ENCODE measurements at places on chromosomes 1 and 21.
A peak's percentile ranks its signal among the peaks of the same experiment; 100 is the strongest.

DNA sequence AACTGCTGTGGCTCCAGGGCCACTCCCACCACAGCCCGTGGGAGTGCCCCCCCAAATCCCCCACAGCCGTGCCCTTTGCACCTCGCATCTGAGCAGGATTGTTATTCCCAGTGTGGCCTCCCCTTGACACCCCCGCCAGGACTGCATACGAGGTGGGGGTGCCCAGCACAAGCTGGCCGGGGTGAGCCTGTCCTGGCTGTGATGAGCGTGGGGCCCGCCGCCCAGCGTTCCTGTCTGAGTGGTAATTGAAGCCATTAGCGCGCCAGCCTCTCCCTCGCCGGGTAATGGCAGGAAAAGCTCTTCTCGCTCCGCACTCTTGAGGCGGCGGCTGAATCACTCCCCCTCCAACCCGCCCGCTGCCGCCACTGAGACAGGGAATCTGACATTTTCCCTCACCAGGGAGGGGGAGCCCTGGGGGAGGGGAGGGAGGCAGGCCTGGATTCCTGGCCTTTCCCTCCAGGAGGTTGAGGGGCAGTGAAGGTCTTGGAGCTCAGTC, 27.7 kb downstream of the PTPRF start:
- no peak for DNase-seq

- DNase-seq = no peak
Observed at GRCh38 chr1:160167056-160167455, 15.7 kb downstream of the ATP1A4 start.

GRCh38 chr1:30896905-30897304, 11.7 kb downstream of the SDC3 start:
- no peak for DNase-seq

DNA sequence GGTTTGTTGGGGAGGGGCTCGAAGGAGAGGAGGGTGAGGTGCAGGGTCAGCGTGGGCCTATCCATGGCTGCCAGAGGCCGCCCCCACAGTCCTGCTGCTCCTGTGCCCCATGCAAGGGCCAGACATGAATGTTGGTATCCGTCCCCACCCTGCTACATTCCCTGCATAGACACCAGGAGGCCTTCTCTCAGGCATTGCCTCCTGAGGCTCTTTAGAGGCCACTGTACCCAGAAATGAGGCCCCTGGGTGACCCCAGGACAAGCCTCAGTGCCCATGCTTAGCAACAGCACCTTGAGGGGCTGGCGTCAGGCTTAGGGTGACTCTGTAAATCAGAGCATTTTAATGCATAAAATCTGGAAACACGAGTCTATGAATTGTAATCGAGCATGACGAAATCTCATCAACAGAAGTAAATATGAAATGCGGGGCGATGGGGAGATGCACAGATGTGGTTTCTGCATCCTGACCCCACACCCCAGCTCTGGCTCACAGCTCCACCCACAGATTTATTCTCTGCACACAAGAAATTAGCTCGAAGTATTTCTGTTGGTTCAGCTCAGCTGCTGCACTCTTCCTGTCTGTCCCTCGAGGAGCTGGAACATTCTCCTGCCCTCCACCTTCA, 124.0 kb upstream of the CSF3R start:
- DNase-seq = no peak

DNA sequence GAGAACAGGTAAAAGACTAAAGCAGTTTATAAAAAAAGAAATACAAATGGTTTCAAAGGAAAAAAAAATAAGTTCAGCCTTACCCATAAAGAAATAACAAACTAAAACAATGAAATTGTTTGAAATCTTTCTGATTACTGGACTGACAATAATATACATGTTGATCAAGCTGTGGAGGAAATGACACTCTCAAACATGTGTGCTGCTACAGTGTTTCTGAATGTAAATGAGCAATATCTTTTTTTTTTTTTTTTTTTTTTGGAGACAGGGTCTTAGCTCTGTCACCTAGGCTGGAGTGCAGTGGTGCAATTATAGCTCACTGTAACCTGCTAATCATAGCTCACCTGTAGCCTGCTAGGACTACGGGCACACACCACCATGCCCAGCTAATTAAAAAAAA, 6.5 kb downstream of the EPS15 start:
- DNase-seq = no peak

DNA sequence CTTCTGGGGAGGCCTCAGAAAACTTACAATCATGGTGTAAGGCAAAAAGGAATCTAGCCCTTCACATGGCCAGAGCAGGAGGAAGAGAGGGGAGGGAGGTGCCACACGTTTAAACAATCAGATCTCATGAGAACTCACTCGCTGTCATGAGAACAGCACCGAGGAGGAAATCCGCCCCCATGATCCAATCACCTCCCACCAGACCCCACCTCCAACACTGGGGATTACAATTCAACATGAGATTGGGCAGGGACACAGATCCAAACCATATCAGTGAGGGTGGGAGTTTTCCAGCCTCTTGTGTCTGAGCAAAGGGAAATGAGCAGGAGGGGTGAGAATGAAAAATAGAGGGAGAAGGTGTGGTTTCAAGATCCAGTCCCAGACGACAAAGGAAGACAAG, 482.1 kb upstream of the VAMP3 start:
- no peak for DNase-seq

DNA sequence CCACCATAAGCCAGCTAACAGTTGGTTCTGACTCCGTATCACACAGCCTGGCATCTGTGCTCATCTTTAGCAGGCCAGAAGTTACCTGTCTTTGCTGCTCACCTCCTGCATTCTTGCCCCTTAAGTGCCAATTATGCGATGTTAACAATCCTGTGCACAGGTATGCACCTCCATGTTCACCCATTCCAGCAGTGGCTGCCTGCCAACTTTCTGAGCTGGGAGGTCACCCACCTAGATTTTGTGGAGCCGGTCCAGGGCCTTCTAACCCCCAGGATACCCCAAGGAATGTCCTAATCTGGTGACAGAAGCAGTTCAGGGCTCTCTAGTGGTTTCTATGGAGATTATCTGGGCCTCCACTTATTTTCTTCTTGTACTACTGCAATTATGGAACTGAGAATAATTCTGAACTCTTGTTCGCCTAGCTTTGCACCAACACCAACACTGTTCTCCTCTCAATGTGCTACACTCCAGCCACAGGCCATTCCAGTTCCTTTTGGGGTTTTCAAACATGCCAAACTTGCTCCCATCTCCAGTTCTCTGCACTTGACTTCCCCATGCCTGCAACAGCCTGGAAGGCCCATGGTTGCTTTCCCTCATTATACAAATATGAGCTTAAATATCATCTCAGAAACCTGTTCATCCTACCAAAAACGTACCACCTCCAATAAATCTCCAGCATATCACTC, 9.0 kb downstream of the BCAR3 start:
- no peak for DNase-seq

DNA sequence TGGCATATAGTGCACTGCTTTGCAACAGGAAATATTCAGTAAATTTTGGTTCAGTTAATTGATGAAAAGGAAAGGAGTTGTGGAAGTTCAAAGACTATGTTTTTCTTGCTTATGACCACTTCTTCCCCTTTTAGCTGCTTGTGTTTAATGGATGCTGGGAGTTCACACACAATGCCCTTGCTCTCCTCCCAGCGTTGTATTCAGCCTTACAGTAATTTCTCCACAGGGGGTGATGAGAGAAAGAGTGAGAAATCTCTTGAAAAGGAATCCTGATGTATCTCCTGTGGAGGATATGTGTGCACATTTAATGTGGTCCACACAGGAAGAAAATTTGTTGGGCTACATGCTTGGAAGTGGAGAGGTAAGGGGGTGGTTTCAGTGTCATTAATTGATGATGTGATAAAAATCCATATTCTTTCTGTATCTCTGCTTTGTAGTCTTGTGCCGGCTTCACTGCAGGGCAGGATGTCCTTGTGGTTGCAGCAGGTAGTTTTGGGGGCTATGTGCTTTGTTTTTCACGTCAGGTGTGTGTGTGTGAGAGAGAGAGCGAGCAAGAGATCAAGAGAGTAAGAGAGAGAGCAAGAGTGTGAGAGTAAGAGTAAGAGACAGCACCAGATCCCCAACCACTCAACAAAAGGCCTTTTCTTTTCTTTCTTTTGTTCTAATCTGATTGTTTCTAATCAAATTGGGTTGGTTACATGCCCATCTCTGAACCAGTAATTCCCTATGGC, 204.4 kb downstream of the RWDD3 start:
- no peak for DNase-seq

GRCh38 chr1:186819126-186819525, 9.6 kb upstream of the PLA2G4A start:
- DNase-seq = no peak

DNA sequence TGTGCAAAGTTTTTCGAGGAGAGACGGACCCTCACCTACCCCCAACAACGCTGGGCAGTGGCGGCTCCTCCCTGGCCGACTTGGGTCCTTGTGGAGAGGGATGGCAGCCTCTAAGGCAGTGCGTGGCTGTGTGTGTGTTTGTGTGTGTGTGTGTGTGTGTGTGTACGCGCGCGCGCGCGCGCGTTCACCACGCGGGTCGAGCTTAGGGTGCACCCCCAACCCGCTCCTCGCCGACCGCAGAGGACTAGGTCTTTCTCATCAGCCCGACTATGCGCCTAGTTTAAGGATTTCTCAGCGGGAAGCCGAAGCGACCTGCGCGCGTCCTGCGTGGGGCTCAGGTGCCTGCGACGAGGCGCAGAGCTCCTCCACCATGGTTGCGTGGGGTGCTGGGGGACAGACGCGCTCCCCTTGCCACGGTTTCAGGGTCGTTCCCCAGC, 940 bp downstream of the SOX13 start:
- peak; percentile 46 for DNase-seq

GRCh38 chr21:29989634-29990234, 49.9 kb upstream of the GRIK1 start:
- no peak for DNase-seq

- DNase-seq = no peak
Observed at GRCh38 chr1:101124405-101124804, 98.8 kb upstream of the DPH5 start.

- no peak for DNase-seq
Observed at GRCh38 chr1:60171801-60172200, 98.2 kb upstream of the C1orf87 start.

GRCh38 chr1:4177425-4178150, 277.5 kb upstream of the C1orf174 start:
- DNase-seq = no peak

DNA sequence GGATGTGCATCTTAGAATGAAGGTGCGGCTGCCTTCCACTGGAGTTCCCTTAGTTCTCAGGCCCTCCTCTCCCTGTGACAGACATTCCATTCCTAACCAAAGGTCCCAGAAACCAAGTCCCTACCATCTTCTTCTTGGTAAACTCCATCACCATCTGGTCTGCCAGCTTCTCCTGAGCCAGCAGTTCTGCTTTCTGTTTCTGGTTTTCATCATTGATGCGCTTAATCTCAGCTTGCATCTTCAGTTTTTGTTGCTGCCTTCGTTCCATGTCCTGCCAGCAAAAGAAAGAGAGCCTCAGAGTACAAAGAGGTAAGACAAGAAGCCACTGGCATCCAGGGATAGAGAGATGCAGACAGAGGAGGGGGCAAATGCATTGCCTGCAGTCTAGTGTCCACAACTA, 18.0 kb upstream of the VSIG8 start:
- DNase-seq = no peak

- DNase-seq = no peak
Observed at GRCh38 chr1:109283748-109284600, 1.0 kb upstream of the PSRC1 start.

Measured in HT-29 (cell line).